ENCODE measurements at places on chromosomes 13 and 19.

DNA sequence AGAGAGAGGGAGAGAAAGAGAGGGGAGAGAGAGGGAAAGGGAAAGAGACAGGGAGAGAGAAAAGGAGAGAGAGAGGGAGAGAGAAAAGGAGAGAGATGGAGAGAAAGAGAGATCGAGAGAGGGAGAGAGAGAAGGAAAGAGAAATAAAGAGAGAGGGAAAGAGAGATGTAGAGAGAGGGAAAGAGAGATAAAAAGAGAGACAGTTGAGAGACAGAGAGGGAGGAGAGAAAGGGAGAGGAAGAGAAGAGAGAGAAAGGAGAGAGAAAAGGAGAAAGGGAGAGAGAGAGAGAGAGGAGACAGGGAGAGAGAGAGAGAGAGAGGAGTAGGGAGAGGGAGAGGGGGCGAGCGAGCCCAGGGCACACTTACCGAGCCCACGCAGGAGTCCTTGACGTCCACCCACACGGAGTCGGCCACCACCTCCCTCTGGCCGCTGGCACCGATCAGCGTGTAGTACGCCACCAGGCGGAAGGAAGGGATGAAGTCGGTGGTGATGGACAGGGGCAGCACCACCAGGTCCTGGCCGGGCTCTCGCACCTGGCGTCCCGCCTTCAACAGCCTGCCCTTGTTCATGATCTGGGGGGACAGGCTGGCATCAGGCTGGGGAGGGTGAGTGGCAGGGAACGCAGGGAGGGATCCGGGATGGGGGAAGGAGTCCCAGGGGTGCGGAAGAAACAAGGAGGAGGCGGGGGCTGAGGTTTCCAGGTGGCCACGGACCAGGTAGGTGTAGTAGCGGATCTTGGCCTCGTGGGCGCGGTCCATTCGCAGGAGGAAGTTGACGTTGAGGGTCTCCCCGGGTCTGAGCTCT, 10.0 kb downstream of the C3 start:
- no peak for DNase-seq

- no peak for DNase-seq
Measured at GRCh38 chr19:8150178-8150865, 930 bp upstream of the FBN3 start.

DNA sequence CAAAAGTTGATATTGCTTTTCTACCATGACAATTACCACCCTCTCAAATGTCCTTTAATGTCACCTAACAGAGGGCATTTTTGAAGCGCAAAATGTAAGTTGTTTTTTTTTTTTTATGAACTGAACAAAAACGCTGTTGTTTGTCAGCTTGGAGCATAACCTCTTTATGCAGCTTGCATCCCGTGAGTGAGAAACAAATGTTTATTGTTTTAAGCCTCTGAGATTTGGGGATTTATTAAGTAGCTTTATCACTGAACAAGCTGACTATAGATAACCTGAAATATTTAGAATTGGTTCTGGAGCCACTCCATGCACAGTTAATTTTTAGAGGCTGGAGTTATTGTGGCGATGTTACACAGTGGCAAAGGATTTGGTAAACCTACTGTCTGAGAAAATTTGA, 80.1 kb upstream of the ATXN8OS start:
- no peak for DNase-seq

DNA sequence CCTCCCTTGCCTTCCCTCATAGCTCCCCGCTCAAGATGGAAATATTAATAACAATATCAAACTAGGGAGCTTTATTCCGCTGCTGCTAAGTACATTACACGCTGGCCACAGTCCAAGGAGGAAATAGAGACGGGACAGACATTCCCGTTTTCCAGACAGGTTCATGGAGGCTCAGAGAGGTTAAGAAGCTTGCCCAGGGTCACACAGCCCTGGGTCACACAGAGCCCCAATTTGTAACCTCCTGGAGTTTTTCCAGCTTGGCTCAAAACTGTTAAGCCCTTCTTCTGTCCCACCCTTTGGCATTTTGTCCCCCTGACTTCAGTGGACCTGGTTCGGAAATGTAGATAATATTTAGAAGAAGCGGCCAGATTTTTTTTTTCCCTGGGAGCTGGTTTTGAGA, 2.0 kb downstream of the BICRA start:
- no peak for DNase-seq

GRCh38 chr19:38035515-38036495, 128.8 kb downstream of the SIPA1L3 start:
- no peak for DNase-seq

- DNase-seq = peak; percentile 24
Measured at GRCh38 chr19:46076951-46077814, 36.4 kb upstream of the IGFL4 start.

DNA sequence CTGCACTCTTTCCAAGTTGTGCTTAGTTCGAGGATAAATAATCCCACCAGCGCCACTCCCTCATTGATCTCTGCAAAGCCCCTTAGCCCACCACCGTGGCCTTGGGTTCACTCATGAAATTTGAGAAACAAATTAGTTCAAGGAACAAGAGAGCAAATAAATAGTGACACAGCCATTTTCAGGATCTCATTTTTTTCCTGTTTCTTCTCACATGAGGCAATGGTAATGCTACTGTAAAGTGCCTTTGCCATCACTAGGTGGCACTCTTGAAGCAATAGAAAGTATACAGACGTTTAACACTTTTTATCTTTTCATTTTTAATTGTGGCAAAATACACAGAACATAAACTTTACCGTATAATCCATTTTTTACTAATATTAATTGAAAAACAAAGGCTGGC, 76.8 kb upstream of the ZNF835 start:
- no peak for DNase-seq

DNA sequence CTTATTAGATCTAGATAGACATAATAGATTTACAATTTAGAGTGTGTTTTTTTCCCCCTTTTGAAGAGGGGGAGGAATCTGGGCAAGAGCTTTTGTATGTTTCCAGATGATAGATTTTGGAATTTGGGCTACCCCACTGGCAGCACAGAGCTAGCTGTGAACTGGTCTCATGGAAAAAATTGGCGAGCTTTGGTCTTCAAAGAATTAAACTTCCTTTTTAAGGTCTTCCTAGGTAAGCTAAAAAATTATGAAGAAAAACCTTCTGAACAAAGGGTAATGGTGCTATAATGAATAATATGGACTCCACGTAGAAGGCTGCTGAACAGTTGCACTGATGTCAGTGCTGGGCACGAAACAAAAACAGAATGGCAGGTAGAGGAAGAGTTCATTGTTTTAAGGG, 109.3 kb downstream of the ZIC5 start:
- no peak for DNase-seq

DNA sequence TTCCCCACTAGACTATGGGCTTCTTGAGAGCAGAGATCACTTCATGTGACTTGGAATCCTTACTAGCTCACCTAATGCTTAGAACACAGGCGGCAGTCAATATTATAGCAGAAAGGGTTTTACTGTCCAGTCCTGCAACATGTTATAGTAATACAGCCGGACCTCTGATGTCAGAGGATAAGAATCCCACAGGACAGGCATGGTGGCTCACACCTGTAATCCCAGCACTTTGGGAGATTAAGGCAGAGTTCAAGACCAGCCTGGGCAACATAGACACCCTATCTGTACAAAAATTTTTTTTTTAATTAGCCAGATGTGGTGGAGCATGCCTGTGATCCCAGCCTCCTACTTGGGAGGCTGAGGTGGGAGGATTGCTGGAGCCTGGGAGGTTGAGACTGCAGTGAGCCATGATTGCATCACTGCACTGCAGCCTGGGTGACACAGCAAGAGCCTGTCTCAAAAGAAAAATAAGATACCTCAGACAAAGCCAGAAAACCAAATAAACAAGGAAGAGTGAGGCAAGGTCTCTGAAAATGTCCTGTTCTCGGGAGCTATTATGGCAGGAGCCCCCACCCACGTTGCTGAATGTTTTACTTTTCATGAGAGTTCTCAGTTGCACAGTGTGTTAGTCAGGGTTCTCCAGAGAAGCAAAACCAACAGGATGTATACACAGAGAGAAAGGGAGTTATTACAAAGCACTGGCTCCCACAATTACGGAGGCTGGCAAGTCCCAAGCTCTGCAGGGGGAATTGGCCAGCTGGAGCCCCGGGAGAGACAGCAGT, 100.8 kb downstream of the UBL3 start:
- DNase-seq = no peak

DNA sequence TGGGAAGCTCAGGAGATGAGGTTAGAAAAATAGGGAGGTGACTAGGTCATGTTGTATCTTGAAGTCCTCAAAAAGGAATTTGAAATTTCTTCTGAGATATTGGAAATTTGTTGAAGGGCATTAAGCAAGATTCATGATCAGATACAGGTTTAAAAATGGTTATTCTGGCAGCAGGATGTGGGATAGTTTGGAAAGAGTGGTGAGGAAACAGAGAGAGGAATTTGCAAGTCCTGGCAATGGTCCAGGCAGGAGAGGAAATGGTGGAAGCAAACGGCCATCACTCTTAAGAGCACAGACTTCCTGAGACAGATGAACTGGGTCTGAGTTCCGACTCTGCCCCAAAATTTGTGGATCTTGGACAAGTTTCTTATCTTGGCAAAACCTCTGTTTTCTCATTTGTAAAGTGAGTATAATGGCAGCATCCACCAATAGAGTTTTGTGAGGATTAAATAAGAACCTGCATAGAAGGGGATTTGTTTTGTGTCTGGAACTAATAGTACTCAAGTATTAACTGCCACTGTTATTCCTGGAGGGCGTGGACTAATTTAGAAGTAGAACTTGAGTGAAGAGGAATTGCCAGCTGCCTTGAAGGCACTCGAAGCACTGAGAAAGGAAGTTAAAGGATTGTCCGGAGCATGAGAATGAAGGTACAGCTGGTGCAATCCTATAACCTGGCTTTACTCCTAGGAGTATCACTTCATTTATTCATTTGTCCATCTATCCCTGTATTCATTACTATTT, 99.6 kb downstream of the CCNA1 start:
- no peak for DNase-seq

GRCh38 chr19:3547301-3547731, 8.3 kb downstream of the TEKTIP1 start:
- DNase-seq = peak; percentile 27

- no peak for DNase-seq
Measured at GRCh38 chr13:51624207-51624606, 39.9 kb downstream of the WDFY2 start.

GRCh38 chr13:79403113-79403512, 2.9 kb downstream of the RBM26 start:
- no peak for DNase-seq

GRCh38 chr13:74200081-74200480, 65.9 kb upstream of the KLF12 start:
- DNase-seq = no peak

- DNase-seq = no peak
Measured at GRCh38 chr13:110798081-110798994, 84.8 kb downstream of the ING1 start.

DNA sequence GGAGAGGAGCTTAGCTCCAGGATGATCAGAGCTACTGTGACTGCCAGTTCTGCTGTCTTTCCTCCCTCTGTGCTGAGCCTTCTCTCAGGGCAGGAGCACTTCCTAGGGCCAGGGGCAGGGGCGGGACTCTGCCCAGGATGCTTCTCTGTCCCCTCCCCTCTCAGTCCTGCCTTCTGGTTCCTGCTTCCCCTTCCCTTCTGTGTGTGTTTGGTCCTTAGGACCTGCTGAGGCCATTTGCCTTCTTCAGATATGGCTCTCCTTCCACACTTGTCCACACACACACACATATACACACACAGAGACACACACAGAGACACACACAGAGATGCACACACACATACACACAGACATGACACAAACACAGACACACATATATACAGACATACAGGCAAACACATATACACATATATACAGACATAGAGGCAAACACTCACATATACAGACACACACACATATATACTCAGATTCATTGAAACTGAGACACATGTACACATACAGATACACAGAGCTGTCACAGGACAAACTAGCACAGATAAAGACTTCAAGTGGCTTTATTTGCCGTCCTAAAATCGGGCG, 22.0 kb upstream of the CD177 start:
- no peak for DNase-seq

DNA sequence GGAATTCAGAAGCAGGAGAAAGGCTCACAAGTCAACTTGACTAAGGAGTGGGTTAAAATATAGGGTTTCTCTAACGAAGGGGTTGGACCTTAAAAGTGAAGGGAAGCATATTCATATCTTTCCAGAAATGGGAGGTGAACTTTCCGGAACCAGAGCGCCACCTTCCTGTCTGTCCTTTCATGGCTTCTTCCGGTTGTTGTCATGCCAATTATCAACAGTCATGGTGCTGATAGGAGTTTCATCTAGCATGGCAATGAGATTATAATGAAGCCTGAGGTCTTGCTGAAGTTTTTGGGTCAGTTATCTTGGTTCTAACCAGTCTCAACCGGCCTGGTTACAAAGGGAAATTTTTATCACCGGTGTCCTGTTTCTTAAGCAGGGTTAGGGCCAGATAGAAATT, 162.9 kb upstream of the NBEA start:
- DNase-seq = no peak

- DNase-seq = no peak
Measured at GRCh38 chr19:2987797-2988196, 10.4 kb downstream of the TLE6 start.

DNA sequence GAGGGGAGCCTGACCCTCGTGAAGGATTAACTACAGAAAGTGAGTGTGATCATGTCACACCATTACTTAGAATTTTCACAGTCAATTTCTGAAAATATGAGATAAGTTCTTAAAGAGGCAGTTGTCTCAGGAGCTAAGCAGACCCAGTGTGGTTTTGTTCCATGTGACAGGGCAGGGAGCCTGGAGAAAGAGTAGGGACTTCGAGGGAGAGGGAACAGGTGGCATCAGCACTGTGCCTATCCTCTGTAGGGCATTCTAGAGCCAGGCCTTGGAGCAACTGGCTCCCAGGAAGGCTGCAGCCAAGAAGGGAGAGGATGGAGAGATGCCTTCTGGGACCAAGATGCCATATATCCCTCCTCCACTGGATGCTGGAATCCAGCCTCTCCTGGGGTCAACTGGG, 183.0 kb downstream of the TSHZ3 start:
- DNase-seq = no peak

- DNase-seq = no peak
Measured at GRCh38 chr19:4173479-4174212, 8.7 kb downstream of the SIRT6 start.

- DNase-seq = no peak
Measured at GRCh38 chr13:36353001-36353400, 6.8 kb upstream of the SPART start.

DNA sequence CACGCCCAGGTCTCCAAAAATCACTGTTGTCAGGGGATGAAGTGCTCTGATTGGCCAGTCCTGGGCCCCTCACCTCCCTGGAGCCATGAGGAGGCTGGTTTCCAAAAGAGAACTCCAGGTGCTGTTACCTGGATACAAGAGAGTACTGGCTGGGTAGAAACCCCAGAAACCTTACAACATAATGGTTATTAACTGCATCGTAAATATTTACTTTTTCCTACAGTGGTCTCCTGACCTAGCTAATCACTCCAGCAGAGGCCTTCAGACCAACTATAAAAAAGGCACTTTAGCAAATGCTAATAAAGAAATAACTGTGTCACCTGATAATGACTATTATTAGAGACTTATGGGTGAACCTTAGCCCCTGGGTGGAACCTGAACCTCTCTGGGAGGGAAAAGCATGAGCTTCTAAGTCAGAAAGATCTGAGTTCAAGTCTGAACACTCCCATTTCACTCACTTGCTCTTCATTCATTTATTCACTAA, 1.5 kb upstream of the IGSF23 start:
- DNase-seq = no peak

Data from T-helper 2 cell (primary cell).